Renal pelvis (tissue), 12 donors: ENCODE measurements at places on chromosomes 5 and 9.
A peak's percentile ranks its signal among the peaks of the same experiment; 100 is the strongest.

GRCh38 chr5:166166071-166166470, 2125.4 kb upstream of the WWC1 start:
- no peak for DNase-seq

DNA sequence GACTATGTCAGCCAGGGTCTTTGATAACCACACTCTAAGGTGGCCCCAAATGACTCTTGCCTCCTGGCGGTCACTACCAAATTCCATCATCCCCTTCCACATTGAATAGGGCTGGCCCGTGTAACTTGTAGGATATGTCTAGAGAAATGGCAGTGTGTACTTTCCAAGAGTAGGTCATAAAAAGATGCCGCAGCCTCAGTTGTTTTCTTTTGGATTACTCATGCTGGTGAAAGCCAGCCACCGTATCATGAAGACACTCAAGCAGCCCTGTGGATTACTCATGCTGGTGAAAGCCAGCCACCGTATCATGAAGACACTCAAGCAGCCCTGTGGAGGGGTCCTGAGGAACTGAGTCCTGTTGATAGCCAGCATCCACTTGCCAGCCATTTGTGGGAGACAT, 172.0 kb upstream of the TBC1D2 start:
- no peak for DNase-seq

GRCh38 chr5:33291216-33292000, 149.4 kb upstream of the TARS1 start:
- no peak for DNase-seq

DNA sequence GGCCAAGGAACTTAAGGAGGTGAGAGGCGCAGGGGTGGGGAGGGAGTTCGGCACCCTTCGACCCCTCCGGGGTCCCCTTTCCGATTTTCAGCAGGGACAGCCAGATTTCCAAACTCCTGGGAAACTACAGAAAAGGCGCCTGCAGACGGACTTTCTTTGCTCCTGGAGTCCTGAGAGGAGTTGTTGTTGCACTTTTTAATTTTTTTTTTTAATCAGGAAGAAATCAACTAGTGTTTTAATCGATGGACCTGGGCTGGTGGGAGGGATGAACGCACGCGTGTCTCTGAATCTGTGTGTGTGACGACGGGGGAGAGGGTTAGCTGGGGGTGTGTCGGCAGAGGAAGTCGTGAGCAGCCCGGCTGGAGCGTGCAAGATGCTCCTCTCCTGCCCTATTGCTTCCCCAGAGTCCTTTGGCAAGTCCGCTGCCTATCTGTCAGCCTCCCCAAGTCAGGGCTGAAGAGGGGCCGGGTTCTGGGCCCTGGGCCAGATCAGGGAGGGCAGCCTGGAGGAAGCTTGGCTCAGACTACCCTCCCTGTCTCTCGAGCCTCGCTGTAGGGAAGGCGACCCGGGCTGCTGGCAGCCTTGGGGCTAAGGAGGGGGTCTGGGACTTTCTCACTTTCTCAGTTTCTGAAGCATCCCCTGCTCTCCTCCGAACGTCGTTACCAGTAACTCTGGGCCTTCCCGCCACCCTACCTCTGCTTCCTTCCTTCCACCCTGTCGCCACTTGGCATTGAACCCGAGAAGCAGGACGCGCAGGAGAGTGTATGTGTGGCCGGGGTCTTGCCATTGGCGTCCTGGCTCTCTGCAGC, 731 bp downstream of the PRR16 start:
- DNase-seq = no peak

GRCh38 chr5:38099205-38100168, 158.9 kb upstream of the EGFLAM start:
- no peak for DNase-seq

GRCh38 chr5:69136293-69136692, 30.7 kb upstream of the CCNB1 start:
- DNase-seq = no peak

DNA sequence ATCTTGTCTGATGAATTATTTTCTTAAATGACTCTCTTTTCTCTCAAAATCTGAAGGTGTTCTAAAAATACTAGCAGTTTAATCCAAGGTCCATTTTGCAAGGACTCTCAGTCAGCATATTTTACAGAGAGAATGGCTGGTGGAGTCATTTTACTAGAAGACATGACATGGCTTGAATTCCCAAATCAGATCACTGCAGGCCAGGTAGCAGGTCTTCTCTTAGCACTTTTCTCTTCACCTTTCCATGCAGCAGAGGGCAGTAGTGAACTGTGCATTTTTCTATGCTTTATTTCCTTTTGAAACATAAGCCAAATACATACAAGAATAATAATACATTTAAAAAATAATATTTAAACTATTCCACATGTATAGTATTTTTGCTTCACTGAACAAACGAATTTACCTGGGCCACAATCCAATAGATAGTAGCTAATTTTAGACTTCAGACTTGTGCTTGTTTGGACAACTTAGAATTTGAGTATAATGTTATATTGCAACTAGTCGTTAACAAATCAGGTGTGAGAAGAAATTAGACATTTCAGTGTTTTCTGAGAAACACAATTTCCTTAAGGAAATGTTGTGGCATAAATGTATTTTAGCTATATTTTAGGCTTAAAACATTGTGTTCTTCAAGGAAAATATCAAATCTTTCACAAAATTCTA, 289.4 kb upstream of the DAB2 start:
- DNase-seq = peak; percentile 52

DNA sequence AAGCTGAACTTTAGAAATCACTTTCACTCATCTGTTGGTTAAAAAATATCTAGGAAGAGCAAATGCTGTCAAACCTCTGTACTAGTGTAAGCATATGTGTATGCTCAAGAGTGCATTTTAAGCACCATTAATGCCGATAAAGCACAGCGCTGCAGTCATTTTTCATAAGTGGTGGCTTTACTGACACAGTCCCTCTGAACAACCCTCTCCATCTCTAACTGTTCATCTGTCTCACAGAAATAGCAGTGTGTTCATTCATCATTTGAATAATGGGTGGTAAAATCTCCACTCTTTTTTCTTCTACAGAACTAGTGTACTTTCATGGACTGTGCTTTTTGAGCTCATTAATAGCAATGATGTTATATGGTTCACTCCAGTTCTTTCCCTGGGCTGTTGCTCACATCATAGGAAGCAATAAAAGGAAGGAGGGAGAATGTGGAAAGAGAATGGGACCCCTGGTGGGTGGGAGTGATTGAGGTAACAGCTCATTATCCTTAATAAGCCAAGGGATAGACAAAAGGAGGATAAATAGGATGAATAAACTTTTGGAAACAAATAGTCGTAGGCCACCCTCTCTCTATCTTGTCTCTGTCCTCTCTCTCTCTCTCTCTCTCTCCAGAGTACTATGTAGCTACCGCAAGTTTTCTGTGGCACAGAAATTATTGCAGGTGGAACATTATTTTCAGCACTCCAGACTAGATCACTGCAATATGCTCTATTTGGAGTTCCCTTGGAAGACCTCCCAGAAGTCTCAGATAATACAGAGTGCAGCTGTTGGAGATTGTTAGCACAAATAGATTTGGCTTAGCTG, 117.9 kb upstream of the PRDM9 start:
- DNase-seq = peak; percentile 35
